ENCODE measurements at places on chromosomes 12 and 14.

GRCh38 chr14:52553002-52553670, 500 bp downstream of the GPR137C start:
- no peak for DNase-seq

DNA sequence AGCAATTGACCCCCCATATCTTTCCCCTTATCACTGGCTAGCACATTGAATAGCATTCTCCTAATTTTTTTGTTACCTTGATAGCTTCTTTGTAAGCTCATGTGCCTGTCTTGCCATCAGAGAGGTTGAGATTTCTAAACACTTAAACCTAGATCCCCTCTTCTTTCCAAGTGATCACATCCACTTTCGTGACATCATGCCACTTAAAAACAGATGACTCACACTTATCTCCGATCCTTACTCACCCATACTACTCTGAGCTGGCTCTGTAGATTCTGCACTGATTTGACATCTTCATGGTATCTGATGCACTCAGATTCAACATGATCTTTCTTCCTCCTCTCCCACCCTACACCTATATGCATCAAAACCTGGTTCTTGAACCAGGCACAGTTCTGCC, 10.5 kb downstream of the GPR137C start:
- DNase-seq: no peak

- DNase-seq: no peak
These were observed 155.4 kb upstream of the GZMB start for GRCh38 chr14:24789378-24789884.

DNA sequence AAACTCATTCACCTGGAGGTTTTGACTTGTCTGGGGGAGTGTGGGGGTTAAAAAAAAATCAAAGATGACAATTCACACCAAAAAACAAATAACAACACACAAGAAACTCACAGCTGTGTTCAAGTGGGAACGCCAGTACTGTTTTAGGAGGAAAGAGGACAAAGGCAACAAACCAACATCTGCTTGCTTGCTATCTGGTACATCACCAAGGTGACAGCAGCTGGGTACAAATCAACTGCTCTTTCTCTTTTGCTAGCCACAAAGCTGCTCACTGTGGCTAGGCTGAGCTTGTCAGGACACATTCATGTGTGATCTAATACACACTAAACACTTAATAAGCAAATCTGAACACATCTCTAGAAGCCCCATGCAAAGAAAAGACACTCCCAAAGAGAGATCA, 128.0 kb upstream of the RAP1B start:
- DNase-seq: peak; percentile 51

GRCh38 chr14:89137526-89138163, 279.4 kb downstream of the FOXN3 start:
- DNase-seq: peak; percentile 29

DNA sequence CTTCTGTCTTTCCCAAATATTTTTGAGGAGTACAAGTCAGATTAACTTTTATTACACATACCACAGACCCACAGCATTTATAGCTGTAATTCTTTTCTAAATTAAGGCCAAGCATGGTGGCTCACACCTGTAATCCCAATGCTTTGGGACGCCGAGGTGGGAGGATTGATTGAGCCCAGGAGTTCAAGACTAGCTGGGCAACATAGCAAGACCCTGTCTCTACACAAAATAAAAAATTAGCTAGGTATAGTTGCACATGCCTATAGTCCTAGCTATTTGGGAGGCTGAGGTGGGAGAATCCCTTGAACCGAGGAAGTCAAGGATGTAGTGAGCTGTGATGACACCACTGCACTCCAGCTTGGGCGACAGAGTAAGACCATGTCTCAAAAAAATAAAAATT, 7.0 kb downstream of the DUSP16 start:
- no peak for DNase-seq

DNA sequence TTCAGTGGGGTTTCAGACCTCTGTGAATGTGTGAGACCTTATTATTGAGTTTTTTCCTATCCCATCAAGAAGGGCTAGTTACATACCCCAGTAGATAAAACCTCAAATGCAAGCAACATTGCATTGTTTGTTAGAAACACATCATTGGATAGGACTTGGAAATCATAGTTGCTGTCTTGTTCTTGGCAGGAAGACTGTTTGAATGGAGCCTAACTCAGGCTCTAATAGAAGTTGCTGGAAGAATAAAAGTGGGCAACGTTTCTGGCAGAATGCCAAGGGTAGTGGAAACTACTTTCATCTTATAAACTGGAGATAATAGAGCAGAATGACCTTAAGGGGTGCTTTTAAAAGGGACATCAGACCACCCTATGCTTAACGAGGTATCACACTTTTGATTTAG, 9.9 kb upstream of the PTHLH start:
- DNase-seq: no peak

- DNase-seq: no peak
These were observed 47.7 kb upstream of the EVL start for GRCh38 chr14:100017553-100017952.

DNA sequence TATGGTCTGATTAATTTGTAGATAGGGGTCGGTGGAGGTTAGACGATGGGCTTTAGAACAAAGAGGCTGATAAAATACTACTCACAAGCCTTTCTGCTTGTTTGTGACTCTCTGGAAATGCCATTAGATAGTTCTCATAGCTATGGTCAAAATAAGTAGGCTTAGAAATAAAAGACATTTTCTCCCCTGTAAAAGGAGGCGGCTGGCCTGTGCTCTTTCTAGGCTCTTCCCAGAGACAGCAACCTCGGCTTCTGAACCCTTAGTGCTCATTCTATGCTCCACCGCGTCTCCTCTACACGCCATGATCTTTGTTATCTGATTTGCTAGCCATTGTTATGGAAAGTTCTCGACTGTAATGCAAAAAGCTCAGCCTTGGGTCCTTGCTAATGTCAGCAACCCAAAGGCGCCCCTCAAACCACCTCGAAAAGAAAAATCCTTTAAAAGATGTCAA, 64.5 kb downstream of the CRADD start:
- no peak for DNase-seq

DNA sequence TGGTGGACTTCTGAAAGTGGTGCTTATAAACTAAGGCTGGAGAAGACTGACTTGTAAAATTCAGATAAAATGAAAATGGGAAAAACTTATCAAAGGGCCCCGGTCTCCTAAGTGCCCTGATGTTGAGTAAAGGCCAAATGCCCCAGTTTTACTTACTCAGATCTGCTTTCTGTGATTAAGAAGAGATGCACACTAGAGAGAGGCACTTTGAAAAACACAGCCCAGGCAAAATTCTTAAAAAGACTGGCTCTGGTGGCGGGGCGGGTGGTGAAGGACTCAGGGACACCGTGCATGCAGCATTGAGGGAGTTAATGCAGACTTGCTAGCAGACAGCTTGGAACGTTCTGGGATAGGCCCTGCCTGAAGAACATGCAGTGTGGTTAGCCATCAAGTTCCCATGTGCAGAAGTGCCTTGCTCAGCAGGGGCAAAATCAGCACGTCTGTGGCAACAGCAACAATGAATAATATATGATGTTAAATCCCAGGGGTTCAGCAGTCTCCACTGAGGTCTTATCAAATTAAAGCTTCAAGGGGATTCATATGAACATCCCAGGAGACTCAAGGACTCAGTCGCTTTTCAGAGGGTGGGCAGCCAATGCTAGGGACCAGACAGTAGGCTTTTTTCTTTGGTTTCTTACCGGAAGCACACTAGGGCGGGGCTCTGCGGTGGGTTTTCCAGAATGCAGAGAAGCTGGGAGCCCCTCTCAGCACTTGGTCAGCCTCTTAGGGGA, 105.0 kb downstream of the DAD1 start:
- no peak for DNase-seq

DNA sequence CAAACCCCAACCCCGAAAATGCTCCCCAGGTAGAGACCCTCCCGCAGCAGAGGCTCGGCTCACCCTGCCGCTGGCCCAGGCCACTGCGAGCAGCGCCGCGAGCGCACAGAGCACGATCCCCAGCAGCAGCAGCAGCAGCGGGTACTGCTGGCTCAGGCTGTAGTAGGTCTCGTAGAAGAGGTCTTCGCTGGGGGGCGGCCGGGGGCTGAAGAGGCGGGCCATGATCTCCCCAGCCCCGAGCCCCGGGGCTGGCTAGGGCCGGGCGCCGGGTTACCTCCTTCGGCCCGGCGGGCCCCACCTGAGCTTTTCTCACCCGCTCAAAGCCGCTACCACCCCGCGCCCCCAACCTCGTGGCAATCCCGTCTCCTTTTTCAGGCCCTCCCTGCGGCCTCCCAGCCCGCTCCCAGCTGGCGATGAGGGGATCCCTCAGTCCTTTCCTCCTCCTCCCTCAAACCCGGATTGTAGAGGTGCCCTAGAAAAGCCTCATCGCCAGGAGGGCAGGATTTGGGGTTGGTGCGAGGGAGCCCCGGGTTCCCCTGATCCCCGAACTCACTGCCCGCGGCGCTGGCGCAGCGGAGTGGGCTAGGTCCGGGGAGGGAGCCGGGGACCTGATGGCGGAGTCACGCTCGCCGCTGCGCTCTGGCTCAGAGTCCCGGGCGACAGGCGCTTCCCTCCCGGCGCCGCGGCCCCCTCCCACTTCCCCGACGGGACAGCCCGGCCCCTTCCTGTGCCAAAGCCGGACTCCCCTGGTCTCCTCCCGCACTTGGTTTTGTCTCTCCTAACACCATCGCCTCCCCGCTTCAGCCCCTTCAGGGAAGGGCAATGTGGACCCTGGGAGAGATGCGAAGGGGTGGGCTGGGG, at the start of gene ADCY4:
Gene ADCY4 (minus strand): TSS at position 641 of the 861 bp plus-strand sequence. CDS start 419 bp downstream, at position 222.
- DNase-seq: no peak

GRCh38 chr12:113054948-113055486, 1.5 kb upstream of the DTX1 start:
- no peak for DNase-seq

DNA sequence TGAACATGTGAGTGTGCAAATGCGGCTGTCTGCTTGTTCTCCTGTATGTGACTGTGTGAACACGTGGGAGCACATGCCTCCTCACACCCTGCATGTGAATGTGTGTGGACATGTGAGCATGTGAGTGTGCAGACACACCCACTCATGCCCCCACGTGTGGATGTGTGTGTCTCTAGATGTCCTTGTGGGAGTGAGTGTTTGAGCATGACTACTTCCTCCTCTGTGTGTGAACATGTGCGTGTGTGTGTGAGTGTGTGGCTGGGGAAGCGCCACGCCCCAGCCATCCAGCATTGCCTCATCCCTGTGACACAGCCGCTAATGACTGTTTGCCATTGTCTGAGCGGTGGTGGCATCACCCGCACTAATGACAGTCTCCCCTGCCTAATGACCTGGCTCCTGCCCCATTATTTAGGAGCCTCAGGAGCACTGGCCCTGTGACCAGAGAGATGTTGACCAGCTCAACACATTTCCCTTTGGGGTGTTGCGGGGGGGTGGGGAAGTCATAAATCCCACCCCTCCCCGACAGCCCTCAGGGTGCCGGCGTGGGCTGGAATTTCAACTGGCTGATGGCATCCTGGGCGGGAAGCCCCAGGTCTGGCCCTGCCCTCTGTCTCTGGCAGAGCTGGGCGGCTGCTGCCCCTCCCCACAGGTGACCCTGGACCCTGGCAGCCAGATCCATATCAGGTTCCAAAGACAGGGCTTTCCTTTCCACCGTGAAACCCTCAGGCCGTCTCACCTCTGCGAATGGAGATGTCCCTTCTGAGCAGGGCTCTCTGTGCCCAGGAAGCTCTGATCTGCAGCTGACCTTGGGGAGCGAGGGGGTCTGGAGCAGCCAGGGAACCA, 11.5 kb upstream of the KRT80 start:
- peak; percentile 82 for DNase-seq

- DNase-seq: no peak
These were observed 129.4 kb downstream of the PPM1H start for GRCh38 chr12:62805517-62805916.

DNA sequence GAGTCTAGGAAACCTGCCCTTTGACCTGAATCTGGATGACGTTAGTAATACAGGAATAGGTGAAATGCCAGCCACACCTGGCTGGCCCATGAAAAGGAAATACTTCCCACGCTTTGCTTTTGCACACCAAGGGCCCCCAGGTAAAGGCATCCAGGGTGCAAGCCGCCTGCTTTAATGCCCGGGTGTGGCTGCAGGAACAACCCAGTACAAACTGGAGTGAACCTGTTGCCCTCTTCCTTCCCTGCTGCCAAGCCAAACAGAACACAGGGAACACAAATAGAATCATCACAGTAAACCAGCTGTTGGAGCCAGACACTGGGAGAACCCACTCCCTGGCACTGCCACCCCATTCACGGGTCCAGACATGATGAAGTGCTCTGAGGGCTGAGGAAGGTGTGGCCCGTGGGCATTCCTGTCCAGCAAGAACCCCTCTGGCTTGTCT, 24.2 kb upstream of the FOS start:
- no peak for DNase-seq

DNA sequence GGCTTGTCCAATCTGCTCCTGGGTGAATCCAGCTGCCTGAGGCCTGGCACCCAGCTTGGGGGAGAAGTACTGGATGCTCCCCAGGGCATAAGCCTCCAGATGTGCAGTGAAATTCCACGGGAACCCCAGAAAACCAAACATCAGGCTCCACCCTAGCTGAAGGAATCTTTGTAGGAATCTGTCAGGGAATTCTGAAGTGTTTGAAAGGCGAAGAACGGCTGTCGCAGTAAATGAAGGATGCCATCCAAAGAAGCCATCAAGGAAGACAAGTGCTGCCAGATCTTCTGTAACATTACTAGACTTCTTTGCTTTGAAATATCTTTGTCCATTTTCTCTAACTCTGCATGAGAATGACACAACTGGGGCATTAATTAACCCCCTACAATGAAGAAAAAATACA, 219.4 kb downstream of the FOXN3 start:
- DNase-seq: no peak

DNA sequence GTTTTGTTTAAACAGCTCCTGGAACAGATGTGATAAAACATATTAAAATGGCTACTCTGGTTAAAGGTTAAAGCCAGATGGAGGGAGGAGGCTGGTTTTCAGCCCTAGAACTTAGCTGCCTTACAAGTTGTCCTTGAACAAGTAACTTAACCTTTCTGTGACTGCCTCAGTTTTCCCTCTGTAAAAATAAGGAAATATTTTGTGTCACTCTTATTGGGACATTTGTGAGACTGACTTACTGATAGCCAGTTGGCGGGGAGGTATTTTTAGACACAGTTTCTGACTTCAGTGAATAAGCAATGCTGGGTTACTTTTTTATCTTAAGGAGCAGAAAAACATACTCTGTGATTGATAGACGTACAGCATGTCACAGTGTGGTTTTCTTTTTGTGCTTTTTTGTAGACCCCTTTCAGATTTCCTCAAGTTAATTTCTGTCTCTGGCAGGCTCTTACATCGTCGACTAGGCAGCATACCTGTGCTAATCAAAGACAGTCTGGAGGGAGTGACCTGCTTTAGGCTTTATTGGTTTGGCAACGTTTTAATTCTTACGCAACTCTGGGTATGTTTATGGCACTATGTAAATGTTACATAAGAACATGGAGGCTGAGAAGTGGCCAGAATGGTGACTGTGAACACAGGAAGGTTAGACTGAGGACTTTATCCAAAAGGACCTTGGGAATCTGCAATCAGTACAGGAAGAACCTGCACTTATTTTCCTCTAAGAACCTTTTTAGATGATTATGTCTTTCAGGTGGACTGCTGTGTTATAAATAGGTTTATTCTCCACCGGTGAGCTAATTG, 3.3 kb downstream of the ACVR1B start:
- DNase-seq: no peak

- no peak for DNase-seq
These were observed 16.3 kb upstream of the MLEC start for GRCh38 chr12:120670667-120671066.

- DNase-seq: no peak
These were observed 623.2 kb downstream of the CCER1 start for GRCh38 chr12:90331821-90332220.

Measured in CD4-positive, alpha-beta T cell treated with Interleukin-1 beta for 1 hour (primary cell).